ENCODE measurements at places on chromosomes 12 and 14. TPM values are rescaled to one million over a fixed set of nuclear protein-coding genes. Genes with fewer than 3 reads are reported as not detected.
A peak's percentile ranks its signal among the peaks of the same experiment; 100 is the strongest.

DNA sequence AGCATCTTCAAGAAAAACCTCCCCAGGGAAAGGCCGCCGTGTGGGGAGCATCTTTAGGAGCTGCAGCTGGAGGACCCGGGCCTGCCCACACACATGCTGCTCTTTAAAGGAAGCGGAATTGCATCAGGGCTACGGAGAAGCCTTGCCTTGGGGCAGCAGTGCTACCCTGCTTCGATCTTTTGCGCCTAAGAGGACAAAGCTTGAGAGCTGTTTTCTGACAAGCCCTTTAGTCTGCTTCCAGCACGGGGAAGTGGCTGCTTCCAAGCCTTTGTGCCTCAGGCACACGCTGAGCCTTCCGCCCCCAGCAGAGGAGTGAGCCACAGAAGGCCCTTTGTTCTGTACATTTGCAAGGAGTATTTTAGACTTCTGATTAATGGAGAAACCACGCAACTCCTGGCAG is 31.5 kb downstream of the COA8 start:
- peak; percentile 43 for DNase-seq

The TOMM20L gene
- total RNA-seq = 19.7 TPM

GRCh38 chr14:75519394-75519793 is 2.9 kb upstream of the BATF start:
- DNase-seq = no peak

DNA sequence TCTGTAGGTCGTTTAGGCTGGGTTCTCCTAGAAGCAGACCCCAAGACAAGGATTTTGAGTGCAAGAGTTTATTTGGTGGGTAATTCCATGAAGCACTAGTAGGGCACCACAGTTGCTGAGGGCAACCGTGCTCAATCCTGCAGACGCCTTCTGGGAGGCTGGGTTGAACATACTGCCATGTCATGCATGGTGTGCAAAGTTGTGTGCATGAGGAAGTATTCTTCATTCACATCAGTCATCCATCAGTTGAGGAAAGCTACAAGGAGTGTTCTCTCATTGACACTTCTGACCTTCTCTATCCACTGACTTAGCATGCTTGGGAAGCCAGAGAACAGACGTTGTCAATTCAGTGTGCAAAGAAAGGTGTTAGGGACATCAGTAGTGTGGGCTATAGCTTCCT is 179.2 kb downstream of the PTPN11 start:
- no peak for DNase-seq

DNA sequence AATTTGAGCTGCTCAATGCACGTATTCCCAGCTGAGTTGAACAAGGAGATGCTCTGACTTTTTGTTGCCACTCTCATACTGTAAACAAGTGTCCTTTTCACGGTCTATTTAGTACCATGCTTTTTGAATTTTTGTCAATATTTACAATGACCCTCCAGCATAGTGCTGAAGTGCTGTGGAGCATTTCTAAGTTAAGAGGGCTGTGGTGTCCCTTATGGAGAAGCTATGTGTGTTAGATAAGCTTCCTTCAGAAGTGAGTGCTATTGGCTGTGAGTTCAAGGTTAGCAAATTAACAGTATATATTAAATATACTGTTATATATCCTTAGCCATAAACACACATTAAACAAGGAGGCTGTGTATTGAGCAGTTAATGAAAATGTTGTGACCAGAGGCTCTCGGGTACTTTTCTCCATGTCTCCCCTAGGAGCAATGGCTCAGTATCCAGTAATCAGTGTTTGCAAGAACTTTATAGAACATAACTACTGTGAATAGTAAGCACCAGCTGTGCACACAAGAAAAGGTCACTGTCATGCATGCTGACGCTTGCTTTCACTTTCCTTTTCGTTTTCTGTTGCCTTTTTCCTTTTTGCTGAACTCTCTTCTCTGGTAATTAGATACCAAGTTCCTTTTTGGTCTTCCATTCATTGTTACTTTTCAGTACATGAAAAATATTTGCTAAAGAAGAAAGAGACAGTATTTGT is 187.2 kb upstream of the NEDD1 start:
- peak; percentile 30 for DNase-seq

- DNase-seq = no peak
These were observed 9.0 kb downstream of the GALNT6 start for GRCh38 chr12:51382173-51382572.

The MIS18BP1 gene
- 8.0 TPM for total RNA-seq

DNA sequence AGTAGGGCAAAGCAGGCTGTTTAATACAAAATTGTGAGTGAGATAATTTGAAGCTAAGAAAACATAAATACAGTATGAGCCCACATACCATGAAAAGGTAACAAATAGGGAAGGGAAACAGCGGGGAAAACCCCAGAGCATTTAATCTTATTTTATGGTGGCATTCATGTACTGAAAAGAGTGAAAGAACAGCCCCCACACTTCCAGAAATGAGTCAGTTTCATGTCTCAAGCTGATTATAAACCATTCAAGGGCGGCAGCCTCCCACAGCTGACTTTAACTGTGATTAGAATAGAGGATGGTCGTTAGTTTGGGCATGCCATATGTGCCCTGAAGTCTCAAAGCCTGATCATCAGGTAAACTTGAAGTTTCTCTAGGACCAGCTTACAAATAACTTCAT is 64.5 kb downstream of the FOXG1 start:
- no peak for DNase-seq

The IFT43 gene
- total RNA-seq = 15.0 TPM

The KIF26A gene
- total RNA-seq = 14.8 TPM

GRCh38 chr12:58601529-58601928 is 318.8 kb downstream of the LRIG3 start:
- DNase-seq = no peak

- no peak for DNase-seq
These were observed 44.4 kb downstream of the TBX5 start for GRCh38 chr12:114361545-114361944.

- no peak for DNase-seq
These were observed 22.4 kb downstream of the LACRT start for GRCh38 chr12:54612225-54612750.

- DNase-seq = no peak
These were observed 196.9 kb downstream of the KITLG start for GRCh38 chr12:88383405-88383804.

- DNase-seq = no peak
These were observed 109.5 kb downstream of the TSPAN9 start for GRCh38 chr12:3186546-3187215.

DNA sequence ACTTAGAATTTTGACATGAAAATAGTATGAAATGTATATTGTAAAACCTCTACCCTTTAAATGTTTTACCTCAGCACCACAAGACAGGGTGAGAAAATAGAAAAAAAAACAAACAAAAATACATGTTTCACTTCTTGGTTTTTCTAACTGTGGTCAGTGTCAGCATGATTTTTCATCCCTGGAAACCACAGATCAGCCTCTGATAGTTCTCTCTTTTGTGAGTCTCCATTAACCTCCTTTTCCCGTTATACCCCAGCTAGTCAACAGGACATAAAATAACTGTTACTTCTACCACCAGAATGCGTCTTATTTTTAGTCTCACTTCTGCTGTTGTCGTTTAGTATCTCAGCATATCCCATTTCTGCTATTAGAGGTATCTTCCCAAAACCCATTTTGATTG is 48.3 kb upstream of the KCNMB4 start:
- no peak for DNase-seq

DNA sequence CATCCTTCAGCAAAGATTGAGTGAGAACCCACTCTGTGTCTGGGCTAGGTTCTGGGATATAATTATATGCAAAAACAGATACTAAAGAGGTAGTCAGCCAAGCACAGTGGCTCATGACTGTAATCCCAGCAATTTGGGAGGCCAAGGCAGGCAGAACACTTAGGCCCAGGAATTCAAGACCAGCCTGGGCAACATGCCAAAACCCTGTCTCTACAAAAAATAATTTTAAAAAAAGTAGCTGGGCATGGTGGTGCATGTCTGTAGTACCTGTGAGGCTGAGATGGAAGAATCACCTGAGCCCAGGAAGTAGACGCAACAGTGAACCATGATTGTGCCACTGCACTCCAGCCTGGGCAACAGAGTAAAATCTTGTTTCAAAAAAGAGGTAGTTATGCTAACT is 237.5 kb upstream of the HMGA2 start:
- DNase-seq = peak; percentile 9

Measured in body of pancreas (tissue), 4 donors.